Amygdala (tissue), 56 donors: ENCODE measurements at places on chromosomes 16 and 17.

GRCh38 chr17:76707985-76708807, 2.6 kb downstream of the MXRA7 start:
- peak; percentile 79 for DNase-seq

GRCh38 chr17:42421507-42422338, 1.3 kb downstream of the CAVIN1 start:
- no peak for DNase-seq

DNA sequence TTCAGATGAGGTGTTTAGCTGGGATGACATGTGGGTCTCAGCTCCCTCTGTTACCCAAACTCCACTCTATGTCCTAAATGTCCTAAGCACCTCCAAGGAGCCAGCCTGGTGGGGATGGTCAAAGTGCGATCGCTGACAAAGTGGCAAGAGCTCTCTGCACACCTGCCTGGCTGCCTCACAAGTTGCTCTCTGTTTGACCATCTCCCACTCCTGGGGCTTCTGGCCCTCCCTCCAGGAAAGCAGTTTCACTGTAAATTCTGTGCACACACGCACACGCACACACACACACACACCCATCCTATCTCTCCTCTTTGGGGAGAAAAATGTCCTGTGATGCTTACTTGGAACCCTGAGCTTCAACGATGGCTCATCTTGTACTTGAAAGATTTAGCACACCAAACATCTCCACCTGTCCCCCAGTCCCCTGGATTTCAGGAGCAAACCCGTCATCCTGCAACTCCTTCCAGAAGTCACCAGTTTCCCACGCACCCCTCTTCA, 1.7 kb downstream of the PITPNA start:
- DNase-seq, result no peak

DNA sequence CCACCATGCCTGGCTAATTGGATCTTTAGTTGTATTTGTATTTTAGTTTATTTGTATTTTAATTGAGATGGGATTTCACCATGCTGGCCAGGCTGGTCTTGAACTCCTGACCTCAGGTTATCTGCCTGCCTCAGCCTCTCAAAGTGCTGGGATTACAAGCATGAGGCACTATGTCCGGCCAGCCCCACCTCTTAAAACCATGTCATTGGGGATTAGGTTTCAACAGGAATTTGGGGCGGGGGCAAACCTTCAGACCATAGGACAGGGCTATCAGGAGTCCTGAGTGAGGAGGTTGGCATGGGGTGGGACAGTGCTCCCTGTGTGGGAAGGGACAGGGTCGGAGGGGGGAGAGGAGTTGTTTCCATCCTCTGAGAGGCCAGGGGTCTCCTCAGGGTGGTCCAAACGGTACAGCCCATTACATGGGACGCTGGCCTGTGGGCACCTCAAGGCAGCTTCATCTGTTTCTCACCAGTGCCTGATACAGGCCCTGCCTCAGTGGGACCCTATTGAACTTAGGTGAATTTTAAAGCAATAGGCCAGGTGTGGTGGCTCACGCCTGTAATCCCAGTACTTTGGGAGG, 21.6 kb downstream of the GAA start:
- no peak for DNase-seq

GRCh38 chr17:82333279-82334171, at the start of gene SECTM1:
TSS of gene SECTM1 (minus strand) at chr17:82333766. CDS start at chr17:82327240, 6,526 bp downstream.
- DNase-seq, result no peak

GRCh38 chr16:48501516-48502377, 108.2 kb downstream of the N4BP1 start:
- DNase-seq, result no peak

DNA sequence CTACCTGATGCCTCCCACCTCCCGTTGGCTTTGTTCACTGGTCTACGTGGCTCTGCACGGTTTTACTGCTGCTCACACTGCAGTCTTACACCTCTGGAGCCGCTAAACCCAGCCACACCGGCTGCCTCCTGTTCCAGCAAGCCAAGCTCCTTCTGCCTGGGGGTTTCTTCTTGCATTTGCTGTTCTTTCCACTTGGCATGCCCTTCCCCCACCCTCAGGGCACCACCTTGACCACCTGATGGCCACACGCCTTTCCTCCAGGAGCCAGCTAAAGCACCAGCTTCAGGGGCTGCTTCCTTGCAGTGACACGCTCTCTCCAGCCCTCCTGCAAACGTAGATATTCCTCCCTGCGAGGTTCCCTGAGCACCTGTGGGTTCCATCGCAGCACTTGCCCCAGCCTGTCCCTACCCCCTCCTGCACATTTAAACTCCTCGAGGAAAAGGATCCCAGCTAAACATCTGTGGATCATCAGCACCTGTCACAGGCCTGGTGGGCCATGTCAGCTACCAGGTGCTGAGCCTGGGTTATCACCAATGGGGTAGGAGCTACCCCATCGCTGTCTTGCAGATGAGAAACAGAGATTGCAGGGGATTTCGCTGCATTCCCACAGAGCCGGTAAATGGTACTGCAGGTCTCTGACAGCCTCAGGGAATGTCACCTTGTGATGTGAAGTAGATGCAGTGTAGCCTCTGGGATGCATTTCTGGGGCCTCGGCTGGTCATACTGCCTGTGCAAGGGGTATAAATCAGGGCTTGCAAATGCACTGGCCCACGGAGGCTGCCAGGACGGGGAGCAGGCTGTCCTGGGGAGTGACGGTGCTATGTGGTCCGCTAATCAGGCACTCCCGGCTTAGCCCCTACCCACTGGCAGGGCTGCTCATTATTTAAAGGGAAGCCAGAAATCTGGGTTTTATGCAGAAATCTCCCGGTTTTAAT, 285.2 kb downstream of the CPPED1 start:
- DNase-seq, result no peak

DNA sequence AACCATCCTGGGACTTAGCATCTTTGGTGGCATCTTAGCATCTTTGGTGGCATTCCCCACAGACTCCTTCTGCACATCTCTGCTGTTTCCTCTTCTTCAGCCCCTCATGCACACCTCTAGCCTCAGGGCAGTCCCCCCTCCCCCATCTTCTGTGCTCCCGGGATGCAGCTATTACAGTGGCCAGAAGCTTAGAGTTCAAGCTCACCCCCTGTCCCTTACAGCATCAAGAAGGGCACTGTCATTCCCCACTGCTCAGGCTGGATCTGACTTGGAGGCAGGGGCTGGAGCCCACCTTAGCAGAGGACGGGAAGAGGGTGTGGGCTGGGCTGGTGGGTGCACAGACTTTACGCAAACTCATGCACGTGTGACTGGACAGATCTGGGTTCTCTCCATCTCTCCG, 650 bp downstream of the EPN3 start:
- DNase-seq, result no peak

DNA sequence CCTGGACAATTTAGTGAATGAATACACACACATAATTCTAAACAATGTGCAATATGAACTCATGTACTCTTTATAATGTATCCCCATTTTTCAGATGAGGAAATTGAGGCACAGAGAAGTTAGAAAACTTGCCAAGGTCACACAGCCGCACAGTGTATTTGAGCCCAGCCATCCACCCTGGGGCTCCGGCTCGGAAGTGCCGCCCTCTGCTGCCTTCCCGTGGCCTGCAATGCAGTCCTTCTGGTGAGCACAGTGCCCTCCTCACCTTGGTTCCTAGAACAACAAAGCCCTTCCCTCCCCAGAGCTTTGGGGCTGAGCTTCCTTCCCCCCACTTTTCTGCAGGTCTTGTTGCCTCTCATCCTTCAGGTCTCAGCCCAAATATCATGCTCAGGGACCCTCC, 63.7 kb downstream of the C16orf78 start:
- no peak for DNase-seq
